ENCODE measurements at places on chromosomes 7 and 10. TPM values are rescaled to one million over a fixed set of nuclear protein-coding genes. Genes with fewer than 3 reads are reported as not detected.

The ADIRF gene
- total RNA-seq: 0.33 TPM

The LLCFC1 gene
- not detected for total RNA-seq

The FAM180A gene
- total RNA-seq: not detected

The CYP3A5 gene
- 0.16 TPM for total RNA-seq

The GPR141 gene
- not detected for total RNA-seq

The MSS51 gene
- 0.76 TPM for total RNA-seq

The HABP2 gene
- total RNA-seq: 1.3 TPM

The ETV1 gene
- 15.6 TPM for total RNA-seq

The TRIM73 gene
- 0.89 TPM for total RNA-seq

The HMX2 gene
- not detected for total RNA-seq

The SNX8 gene
- 31.8 TPM for total RNA-seq

The CDC14C gene
- not detected for total RNA-seq

The MYOF gene
- total RNA-seq: 171 TPM

The GAD2 gene
- not detected for total RNA-seq

The SLC26A5 gene
- not detected for total RNA-seq

The DDC gene
- not detected for total RNA-seq

The NKX1-2 gene
- total RNA-seq: not detected

Data from mesangial cell (primary cell).